ENCODE measurements at places on chromosomes 3 and 15.

DNA sequence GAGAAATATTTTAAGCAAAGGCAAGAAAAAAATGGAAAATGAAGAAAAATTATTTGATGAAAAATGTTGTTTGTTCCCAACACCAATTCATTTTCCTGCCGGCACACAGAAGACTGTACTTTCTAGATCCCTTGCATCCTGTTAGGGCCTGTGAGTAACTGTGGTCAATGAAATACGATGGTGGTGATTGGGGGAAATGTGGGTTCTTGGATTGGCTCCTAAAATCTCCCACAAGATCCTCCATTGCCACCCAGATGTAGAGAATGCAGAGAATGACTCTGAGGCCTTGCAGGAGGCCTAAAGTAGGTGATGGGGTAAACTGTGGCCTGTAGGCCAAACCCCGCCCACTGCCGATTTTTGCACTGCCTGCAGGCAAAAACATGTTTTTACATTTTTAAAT, 46.3 kb upstream of the C3orf70 start:
- DNase-seq, result no peak

DNA sequence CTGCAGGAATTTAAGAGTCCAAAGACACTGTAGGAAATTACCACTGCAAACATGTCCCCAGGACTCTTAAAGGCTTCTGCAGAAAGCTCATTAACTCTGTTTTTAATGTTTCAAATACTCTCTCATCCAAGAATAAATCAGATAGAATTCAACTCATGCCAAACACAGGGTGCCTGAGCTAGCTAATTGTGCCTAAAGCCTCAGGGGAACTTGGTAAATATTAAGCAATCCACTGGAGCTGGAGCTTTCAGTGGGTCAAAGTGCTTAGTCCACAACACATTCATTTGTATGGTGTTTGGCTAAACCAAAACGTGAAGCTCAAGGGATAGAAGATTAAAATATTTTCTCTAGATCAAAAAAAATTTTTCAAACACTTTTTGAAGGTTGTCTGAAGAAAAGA, 131.4 kb downstream of the THRB start:
- no peak for DNase-seq

DNA sequence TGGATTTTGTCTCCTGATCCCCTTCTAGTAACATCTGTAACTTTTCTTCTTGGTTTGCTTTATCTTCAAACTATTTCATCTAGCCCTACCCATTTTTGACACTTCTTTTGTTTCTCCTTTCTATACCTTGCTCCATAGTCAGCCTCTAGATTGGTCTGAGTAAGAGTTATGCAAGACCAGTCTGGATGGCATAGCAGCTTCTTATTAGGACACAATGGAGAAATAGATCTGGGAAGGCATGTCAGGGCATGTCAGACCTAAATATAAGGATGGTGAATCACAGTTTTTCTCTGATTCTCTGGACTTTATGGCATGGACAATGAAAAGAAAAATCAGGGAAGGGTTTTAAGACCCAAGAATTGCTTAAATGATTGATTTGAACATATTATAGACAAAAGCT, 452.5 kb downstream of the RAP2B start:
- no peak for DNase-seq

DNA sequence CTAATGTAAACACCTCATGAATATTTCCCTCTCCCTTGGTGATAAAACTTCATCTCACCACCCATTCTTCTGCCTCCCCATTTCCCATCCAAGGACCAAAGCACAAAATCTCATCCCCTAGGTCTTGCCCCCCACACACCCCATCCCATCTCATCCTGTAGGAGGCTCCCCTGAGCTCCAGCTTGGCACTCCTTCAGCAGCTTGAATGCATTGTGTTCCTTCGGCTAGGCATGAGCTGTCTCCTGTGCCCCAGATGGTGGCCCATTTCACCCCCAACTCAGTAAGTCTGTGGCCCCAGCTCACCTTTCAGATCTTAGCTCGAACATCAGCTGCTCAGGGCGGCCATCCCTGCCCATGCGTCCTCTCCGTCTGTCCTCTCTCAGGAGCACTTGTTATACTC, 203.6 kb upstream of the NR2F2 start:
- DNase-seq, result no peak

- peak; percentile 88 for DNase-seq
These were observed 101.4 kb downstream of the TNIK start for GRCh38 chr3:171358881-171359198.

DNA sequence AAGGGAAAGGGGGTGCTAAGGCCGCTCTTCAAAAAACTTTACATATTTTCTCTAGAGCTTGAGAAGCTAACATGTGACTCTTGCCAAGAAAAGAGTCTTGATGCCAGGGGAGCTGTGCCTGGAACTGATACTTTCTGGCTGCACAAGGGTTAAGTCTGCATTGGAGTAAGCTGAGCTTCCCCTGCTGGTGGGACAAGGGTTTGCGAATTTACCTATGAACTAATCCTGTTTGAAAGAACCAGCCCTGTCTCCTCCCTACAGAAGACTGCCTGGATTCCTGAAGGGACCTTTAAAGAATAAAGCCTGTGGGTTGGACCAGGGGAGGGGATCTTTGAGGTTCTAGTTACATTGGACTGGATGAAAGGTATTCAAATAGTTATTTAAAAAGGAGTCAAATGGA, 58.3 kb upstream of the EPHA3 start:
- DNase-seq, result no peak

- no peak for DNase-seq
These were observed 54.2 kb upstream of the MCTP2 start for GRCh38 chr15:94177112-94177511.

GRCh38 chr3:114714237-114714636, 420.4 kb downstream of the TIGIT start:
- DNase-seq, result no peak

DNA sequence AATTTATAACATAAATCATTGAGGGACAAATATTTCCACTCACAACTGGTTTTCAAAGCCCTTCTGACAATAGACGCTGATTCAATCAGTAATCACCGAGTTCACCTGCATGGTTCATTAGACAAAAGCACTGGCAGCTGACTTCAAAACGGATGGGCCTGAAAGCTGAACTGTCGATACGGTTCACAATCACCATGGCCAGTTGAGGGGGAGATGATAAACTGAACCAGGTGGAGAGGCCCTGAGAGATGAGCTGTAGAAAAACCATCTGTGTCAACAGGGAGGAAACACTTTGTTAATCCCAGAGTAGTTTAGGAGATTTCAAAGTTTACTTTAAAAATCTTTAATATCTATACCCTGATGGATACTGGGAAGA, 75.0 kb downstream of the PEX5L start:
- DNase-seq, result no peak

DNA sequence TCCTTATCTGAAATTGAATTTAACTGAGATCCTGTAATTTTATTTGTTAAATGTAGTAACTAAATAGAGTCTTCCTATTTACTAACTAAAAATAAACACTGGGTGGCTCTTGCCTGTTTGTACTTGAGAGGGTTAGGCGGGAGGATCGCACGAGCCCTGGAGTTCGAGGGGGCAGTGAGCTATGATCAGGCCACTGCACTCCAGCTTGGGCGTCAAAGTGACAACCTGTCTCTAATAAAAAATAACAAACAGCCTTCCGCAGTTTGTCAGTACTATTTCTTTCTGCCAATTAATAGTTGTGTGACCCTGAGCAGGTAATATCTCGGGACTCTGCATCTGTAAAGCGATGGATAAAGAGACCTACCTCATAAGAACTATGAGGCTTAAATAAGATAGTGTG, 768 bp upstream of the PDE12 start:
- no peak for DNase-seq

DNA sequence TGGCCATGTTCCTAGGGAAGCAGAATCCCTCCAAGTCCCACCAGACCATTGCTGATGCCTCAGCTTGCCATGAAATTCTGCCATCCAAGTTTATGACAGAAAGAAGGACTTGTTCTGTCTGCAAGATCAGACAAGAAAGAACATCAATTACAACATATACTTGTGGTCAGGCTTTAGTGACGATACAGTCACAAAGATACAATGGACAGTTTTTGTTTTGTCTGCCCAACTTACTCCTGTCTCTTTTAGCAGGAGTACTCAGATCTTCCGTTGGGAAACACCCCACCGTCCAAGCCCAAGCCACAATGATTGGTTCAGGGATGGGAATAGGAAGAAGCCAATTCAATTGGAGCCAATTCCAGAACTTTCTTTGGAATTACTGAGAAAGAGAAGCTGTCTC, 15.7 kb downstream of the KLHL6 start:
- no peak for DNase-seq

- DNase-seq, result no peak
These were observed 67.2 kb upstream of the TP63 start for GRCh38 chr3:189563853-189564563.

DNA sequence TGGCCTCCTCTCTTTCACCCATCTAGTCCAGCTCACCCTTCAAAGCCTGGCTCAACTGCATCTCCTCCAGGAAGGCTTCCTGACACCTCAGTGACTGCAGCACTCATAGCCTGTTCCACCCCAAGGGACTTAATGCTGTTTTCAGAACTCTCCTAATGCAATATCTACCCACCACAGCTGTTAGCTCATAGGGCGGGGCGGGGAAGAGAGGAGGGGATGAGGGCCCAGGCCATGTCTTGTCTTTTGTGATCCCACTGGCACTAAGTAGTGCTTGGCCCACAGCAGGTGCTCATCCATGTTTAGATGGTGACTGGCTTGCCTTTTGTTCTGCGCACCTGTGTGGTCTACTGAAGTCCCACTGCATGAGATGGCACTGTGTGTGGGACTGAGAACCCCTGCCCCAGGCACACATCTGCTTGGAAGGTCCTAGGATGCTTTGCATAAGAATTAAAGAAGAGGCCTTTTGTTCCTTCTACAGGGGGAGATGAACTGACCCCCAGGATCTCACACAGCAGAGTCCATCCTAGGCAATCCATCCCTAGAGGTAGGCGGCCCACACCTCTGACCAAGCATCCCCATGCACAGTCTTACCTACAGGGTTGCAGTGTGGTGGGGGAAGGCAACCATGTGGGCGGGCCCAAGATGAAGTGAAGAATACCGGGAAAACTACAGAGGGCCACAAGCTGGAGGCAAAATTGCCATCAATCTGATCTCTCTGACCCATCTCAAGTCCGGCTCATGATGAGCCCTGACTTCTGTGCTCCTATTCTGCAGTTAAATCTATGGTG, 23.0 kb downstream of the SLC12A8 start:
- no peak for DNase-seq

GRCh38 chr15:69104050-69104750, 56.2 kb upstream of the GLCE start:
- no peak for DNase-seq

DNA sequence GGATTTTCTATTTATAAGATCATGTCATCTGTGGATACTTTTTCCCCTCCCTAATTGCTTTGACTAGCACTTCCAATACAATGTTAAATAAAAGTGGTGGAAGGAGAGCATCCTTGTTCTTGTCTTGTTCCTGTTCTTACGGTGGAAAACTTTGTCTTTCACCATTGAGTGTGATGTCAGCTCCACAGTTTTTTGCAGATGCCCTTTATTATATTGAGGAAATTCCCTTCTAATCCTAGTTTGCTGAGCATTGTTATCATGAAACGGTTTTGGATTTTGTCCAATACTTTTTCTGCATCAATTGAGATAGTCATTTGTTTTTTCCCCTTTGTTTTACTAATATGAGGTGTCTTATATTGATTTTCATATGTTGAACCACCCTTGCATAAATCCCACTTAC, 19.9 kb upstream of the IL20RB start:
- no peak for DNase-seq

- DNase-seq, result peak; percentile 11
These were observed 251.0 kb downstream of the RPLP1 start for GRCh38 chr15:69703532-69704187.

DNA sequence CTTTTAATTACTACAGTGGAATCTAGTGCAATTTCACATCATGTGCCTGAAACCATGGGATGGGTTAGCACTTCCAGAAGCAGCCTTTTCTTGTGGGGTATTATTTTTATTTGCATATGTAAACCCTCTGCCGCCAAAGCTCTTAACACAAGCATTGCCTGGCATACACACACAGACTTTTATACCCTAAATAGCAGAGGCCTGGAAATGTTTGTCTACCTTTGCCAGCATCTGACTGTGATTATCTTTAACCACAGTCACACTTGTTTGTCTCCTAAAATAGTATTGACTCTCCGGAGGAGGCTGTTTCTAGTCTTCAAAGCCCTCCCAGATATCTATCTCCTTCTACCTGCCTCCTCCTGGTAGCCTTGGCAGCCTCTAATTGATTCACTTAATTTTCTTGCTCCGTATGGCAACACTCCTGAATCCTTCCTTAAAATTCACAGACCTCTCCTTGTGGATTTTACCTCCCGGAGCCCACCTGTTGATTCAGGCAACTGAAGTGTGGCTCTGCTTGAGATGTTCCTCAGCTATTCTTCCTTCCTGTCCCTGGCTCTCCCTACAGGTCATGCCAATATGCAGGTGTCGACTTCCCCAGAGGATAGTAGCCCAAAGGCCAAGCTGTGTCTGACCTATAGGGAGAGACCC, 127.1 kb upstream of the UMPS start:
- DNase-seq, result no peak

DNA sequence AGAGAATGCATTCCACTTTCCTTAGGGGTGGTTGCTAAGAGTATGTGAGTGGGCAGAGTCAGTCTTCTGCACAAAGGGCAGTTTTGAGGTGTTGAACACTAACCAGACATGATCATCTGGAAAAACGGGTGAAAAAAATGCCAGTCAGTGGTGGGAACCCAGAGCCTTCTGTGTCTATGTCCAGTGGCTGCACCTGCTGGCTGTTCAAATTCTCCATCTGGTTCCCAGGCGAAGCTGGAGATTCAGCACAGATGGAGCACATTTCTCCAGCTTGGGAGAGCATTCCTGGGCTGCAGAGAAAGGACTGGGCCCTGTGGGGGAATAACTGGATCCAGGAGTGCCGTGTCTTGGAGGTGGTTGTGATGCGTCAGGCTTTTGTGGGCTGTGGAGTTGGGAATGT, 74.1 kb downstream of the TRAK1 start:
- no peak for DNase-seq

DNA sequence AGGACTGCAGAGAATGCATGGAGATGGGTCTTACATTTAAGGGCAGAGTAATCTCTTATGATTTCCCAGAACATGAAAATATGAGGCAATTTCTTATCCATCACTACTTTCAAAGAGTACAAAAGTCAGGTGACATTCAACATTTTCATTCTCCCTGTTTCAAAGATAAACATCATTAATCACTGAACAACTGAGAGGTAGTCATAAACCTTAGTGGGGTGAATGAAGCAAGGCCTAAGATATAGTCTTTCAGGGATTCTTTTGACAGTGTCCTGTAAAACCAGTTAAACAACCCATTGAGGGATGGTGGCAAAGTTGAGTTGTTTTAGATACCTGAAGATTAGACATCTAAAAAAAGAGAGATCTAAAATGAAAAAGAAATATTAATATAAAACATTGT, 271.6 kb upstream of the CBLB start:
- DNase-seq, result peak; percentile 22

GRCh38 chr15:74783808-74784175, 1.9 kb downstream of the CSK start:
- DNase-seq, result no peak

GRCh38 chr15:63503739-63504246, 600 bp upstream of the USP3 start:
- DNase-seq, result peak; percentile 93

- peak; percentile 5 for DNase-seq
These were observed 2.4 kb upstream of the POPDC2 start for GRCh38 chr3:119662604-119663373.

All from large intestine (tissue), 12 donors.